ENCODE measurements at places on chromosomes 7 and 10.

GRCh38 chr7:94061326-94061725 is 57.2 kb upstream of the BET1 start:
- DNase-seq: no peak

GRCh38 chr7:3120513-3120912 is 76.8 kb upstream of the CARD11 start:
- peak; percentile 56 for DNase-seq

DNA sequence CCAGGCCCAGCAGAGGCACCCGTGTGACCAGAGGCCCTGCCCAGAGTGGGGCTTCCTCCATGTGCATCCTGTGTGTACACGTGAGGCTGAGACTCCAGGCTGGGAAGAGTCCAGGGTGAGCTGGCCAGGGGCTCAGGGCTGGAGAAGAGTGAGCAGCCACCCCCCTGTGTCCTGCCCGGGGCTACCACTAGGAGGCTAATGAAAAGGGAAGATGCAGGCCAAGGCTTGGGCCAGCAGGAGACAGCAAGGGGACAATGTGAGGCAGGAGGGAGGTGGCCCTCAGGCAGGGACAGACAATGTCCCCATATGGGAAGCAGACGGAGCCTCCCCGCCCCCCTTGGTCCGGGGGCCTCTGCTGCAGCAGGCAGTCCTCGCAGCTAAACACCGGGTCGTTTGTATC is 102.0 kb downstream of the HIF1AN start:
- DNase-seq: no peak

DNA sequence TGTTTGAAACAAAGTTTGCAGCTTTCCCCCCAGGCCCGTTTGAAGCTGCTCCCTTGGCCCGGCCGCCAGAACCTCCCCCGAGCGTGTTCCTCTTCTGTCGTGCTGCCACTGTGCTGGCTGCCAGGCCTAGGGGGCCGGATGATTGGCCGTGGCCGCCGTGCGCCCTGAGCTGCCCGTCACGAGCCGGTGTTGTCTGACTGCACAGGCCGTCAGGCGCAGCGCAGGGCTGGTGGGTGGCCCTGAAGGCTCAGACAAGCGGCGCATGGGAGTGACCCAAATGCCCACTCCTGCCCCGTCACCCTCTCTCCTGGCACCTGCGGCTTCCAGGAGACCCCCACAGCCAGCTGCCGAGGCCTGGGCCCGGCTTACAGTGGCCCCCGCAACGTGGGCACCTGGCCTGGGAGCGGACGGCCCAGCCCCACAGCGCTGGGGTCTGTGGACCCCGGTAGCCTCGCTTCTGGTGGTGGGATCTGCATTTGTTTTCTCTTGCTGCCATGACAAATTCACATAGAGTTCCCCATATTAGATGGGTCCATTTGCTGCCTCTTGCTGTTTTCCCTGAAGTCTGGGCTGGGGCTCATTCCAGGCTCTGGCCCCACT is 13.1 kb downstream of the JAKMIP3 start:
- no peak for DNase-seq

DNA sequence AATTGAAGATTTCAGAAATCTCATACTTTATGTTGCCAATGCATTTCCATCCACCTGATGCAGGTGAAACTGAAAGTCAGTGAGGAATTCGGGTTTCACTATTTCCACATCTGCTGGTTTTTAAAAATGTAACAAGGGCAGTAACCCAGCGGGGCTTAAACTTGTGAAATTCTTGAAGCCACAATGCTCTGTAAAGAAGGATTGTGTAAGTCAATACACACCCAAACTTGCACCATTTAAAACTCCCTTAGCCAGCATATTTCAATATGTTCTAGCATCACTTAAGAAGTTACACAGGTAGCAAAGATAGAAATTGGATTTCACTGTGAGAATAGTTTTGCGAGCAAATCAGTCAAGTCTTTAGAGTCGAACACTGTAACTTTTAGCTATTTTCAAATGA is 386.1 kb downstream of the PLXDC2 start:
- no peak for DNase-seq

Data from CD4-positive, alpha-beta T cell treated with Interleukin-6 at 100 ng/mL for 8 hours (primary cell).